Right kidney (tissue), 9 donors: ENCODE measurements at places on chromosomes 6 and 20.

GRCh38 chr6:159933077-159933476 is 35.8 kb upstream of the IGF2R start:
- no peak for DNase-seq

- DNase-seq = no peak
Observed at GRCh38 chr6:80622641-80623040, 516.2 kb downstream of the BCKDHB start.

- no peak for DNase-seq
Observed at GRCh38 chr6:147421903-147422302, 86.6 kb upstream of the SAMD5 start.

DNA sequence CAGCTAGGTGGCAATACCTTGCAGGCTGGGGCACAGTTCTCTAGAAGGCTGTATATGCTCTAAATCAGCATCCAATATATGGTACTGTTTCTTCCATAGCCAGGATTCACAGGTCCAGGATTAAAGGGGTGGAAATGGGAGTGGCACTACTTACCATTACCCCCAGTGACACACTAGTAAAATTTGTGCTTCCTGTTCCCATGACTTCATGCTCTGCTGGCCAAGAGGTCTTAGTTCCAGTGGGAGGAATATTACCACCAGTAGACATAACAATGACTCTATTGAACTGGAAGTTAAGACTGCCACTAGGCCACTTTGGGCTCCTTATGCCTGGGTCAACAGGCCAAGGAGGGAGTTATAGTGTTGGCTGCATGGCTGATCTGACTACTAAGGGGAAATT is 174.3 kb upstream of the TNFAIP3 start:
- no peak for DNase-seq

DNA sequence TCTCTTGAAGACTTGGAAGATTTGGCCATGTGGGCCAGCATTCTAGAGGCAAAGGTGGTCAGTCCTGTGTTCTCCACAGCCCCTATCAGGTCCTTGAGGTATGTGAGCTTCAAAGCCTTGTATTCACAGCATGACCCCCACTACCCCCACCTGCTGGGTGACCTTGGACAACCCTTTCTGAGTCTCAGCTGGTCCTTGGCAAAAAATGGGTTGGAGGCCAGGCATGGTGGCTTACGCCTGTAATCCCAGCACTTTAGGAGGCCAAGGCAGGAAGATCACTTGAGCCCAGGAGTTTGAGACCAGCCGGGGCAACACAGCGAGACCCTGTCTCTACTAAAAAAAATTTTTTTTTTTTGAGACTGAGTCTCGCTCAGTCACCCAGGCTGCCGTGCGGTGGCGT is 42.6 kb downstream of the UBE2V1 start:
- no peak for DNase-seq

- DNase-seq = no peak
Observed at GRCh38 chr20:13817342-13817741, 32.5 kb downstream of the NDUFAF5 start.

DNA sequence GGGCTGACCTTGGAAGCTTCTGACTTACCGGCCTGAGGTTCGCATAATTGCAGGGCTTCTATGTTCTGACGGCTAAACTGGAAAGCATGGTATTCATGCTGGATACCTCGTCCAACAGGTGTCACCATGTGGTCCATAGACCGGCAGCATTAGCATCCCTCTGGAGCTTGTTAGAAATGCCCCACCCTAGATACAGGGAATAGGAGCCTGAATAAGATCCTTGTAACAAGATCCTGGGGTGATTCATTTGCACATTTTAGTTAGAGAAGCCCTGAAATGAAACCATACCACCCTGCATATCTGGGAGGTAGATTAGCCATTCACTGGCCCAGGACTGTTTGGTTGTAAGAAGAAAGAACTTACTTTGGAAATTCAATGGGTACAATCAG is 77.7 kb downstream of the TMEM170B start:
- no peak for DNase-seq

DNA sequence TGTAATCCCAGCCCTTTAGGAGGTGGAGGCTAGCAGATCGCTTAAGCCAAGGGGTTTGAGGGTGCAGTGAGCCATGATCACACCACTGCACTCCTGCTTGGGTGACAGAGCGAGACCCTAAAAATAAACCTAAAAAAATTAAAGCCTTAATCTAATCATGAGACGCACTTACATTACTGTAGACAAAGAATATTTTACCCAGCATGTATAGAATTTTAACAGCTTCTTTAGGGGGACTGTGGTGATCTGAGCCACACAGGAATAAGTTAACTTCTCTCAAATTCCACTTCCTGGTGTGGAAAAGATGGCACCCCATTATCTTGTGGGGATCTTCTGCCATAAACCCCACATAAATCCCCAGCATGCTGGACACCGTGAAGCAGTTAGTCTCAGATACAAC is 2.3 kb upstream of the OOEP start:
- no peak for DNase-seq

- DNase-seq = no peak
Observed at GRCh38 chr20:33370291-33370690, 31.0 kb downstream of the CDK5RAP1 start.

GRCh38 chr20:16607364-16608276 is 34.4 kb upstream of the KIF16B start:
- DNase-seq = peak; percentile 28

DNA sequence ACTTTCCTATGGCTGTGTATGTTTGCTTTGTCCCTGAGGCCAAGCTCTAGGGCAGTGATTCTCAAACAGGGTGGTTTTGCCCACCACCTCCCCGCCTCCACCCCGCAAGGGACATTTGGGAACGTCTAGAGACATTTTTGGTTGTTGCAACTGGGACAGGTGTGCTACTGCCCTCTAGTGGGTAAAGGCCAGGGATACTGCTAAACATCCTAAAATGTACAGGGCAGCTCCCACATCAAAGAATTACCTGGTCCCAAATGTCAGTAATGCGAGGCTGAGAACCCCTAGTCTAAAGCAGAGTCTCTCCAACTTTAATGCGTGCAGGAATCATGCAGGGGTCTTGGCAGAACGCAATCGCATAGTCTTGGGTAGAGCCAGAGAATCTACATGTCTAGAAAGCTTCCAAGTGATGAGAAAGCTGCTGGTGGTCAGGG is 5.1 kb downstream of the KCNS1 start:
- DNase-seq = peak; percentile 19

DNA sequence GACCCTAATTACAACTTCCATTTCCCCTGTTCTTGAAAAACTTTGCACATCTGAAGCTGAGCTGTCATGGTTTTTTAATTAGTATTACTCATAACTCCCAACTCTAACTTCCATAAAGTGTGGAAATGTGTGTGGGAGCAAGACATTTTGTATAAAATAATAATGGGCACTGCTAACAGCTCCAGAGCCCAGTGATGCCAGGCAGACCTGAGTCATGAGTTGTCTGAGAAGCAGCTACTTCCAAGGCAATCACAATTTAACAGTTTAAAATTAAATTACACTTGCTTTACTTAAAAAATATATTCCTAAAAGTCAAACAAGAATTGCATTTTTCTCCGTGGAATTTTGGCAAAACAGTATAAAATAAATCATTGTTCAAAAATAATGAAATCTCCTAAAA is 6.4 kb downstream of the SLC2A12 start:
- no peak for DNase-seq

DNA sequence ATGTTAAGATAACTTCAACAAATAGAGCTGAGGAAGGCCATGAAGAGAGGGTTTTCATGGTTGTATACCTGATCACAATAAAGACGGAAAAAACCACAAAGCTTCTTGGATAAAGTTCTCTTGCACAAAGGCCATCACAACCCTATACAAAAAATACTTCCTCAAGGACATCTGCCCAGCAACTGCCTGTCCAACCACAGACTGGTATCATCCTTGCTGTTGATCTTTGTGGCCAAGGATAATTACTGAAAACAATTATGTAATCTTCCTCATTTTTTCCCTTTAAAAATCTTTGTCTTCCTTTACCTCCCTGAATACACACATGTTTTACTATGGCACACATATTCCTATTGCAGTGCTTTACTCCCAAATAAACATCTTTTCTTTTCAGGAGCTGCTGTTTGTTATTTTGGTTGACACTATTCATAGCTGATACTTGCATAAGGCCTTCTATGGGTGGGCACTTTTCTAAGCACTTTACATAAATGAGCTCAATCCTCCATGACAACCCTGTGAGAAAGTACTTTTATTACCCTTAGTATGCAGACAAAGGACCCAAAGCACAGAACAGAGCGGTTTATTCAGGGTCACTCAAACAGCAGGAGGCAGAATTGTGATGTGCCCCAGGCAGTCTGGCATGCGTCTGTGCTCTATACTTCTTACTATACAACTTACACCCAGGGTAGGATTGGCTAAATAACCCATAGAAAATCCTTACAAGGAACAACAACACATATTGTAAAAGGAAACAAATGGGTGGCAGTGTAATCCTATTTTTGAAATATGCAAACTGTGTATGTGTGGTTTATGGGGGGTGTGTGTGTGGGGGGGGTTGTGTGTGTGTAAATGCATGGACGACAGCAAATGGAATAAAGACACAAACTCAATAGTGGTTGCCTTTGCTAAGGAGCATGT is 35.1 kb downstream of the SNRNP48 start:
- DNase-seq = no peak

GRCh38 chr20:64037498-64038213 is 1.7 kb downstream of the C20orf204 start:
- no peak for DNase-seq

DNA sequence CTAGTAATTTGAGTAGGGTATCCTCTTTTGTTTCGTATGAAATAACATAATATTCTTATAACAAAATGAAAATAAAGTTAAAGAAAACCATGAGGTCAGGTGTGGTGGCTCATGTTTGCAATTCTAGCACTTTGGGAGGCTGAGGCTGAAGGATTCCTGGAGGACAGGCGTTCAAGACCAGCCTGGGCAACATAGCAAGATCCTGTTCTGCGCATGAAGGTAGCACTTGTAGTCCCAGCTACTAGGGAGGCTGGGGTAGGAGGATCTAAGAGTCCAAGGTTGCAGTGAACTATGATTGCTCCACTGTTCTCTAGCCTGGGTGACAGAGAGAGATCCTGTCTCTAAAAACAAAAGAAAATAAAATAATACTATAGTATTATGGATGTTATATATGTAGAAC is 145.6 kb downstream of the PDSS2 start:
- no peak for DNase-seq

DNA sequence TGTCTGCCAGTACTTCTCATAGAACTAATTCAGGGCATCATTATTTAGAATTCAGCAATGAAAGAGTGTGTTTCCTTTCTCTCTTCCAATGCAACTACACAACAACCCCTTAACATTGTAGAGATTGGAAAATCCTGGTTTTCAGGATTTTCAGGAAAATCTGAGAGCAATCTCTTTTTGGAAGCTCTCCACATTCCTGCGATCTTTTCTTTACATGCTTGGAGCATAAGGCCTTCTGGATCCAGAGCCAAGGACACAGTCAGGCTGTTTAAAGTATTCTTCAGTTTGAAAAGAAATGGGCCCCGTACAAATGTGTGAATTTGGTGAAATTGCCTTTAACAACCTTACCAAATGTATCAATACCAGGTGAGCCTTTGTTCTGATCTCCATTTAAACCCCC is 469.7 kb downstream of the PKHD1 start:
- DNase-seq = no peak

DNA sequence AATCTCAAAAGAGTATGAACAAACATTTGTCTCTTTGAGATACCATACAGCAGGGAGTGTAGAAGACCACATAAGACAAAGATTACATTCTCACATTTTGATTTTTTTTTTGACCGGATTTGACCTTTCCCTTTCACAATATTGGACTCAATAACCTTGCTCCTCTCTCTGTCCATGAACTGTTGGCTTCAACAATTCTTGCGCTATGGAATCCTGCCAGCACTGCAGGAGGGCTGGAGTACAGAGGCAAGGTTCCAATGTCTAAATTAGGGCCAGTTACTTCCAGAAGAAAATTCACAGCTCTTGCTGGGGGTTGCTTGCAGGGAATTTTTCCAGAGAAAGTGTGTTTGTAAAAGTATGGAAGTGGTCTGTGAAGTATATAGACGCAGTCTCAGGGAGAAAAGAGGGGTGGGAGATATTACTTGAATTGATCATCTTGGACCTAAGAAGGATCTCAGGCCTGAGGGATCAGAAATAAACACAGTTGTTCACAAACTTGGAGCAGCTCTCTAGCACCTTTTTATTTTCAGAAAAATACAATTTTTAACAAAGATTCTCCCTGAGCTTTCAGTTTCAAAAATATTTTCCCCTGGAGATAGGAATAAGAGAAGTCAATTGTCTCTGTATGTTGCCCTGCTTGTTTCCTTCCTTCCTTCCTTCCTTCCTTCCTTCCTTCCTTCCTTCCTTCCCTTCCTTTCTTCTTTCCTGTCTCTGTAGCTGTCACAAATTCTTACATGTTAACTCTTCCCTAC is 765.9 kb downstream of the BCKDHB start:
- no peak for DNase-seq

DNA sequence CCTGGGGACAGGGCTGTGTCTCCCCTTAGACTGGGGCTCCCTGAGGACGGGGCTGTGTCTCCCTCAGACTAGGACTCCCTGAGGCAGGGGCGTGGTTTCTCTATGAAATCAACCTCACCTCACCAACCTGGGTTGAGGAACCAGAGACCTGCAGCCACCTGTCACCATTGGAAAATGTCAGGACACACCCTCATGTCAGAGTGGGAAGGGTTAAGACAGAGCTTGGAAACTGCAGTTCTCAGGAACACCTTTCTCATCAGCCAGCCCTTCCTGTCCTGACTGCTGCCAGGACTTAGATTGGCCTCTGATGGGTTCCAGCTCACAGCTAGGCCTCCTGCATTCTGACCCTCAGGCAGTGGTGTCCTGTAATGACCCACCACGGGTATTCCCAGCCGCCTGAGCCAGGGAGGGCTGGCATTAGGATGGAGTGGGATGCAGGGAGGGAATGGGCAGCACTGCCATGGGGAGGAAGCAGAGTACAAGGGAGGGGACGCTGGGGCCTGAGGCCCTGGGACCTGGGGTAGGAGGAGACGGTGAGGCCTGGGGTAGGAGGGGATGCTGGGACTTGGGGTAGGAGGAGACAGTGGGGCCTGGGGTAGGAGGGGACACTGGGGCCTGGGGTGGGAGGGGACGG is 76.3 kb downstream of the MRPL14 start:
- no peak for DNase-seq

GRCh38 chr20:61161726-61162390 is 90.2 kb upstream of the CDH4 start:
- DNase-seq = no peak

DNA sequence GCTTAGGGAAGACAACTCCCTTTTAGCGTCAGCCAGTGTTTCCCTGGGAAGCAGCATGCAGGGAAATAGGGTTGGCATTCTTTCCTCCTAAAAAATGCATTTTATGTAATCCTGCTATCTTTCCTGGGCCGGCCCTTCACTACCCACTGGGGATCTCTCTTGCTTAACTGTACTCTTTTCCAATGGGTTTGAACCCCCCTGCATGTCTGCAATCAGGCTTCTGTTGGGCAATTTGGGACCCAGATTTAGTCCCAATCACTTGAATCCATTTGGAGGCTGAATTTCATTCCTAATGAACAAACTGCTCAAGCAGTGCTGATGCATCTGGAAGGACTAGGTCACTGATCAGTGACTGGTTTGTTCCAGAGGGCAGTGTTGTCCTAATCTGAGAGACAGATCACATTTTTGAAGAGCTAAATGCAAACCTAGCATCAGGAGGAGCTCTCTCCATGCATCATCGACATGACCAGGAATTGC is 152.0 kb downstream of the TSHZ2 start:
- DNase-seq = no peak
